CD4-positive, alpha-beta T cell treated with Interleukin-1 beta for 1 hour (primary cell): ENCODE measurements at places on chromosomes 3 and 15.

- DNase-seq, result no peak
Measured at GRCh38 chr15:59369597-59369996, 3.1 kb downstream of the MYO1E start.

DNA sequence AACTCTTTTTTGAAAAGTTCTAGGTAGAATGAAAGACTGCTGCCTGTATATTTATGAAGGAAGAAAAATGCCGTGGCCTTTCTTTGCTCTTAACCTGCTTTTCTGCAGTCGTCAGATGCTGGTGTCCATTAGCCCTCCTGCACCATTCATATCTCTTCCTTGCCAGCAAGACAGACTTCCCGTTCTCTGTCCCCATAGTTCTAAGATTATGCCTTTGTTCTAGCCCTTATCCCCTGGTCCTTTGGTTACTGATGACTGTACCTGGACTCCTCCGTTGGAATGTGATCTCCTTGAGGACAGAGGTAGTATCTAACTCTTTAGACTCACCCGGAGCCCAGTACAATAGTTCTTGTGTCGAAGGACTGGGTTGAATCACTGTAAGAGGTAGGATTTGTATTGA lies 16.8 kb downstream of the ABHD17C start:
- DNase-seq, result no peak

GRCh38 chr15:43128980-43129335 lies 4.4 kb upstream of the TMEM62 start:
- no peak for DNase-seq

GRCh38 chr3:27729325-27729724 lies 7.2 kb upstream of the EOMES start:
- DNase-seq, result no peak

GRCh38 chr3:14162178-14162577 lies 16.2 kb downstream of the XPC start:
- DNase-seq, result no peak

- DNase-seq, result no peak
Measured at GRCh38 chr15:53976844-53977392, 1.3 kb upstream of the UNC13C start.

DNA sequence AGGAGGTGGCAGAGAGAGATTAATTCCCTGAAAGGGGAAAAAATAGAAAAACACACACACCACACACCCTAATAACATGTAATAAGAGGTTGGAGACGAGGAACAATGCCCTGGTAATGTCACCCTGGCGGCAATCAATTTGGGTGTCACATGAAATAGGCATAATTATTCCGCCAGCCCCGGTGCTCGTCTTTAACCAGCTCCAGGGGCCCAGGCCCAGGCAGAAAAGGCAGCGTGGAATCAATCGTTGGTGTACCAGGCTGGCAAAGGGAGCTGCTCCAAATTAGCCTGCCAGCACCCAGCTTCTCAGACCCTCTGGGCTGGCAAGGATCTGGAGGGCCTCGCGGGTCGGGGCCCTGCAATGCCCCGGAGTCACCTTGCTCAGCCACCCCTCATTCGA lies 5.6 kb downstream of the LINGO1 start:
- no peak for DNase-seq

DNA sequence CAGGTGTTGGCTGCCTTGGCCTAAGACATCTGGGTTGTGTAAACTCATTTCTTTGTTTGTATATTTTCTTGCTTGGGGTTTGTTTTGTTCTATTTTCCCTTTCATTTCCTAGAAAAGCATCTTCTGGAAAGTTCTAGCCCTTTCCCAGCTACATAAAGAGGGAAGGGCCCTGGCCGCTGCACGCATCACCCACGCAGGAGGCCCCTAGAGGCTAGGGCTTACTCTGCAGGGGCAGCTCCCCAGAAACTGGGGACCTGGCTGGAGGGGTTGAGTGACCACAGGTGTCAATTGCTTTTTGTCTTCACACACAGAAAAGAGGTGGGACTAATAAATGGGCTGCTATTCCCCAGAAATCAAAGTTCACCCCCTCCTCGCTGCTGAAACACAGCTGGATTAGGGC lies 52.6 kb downstream of the PDIA5 start:
- DNase-seq, result no peak

- DNase-seq, result no peak
Measured at GRCh38 chr3:125128861-125129501, 73.2 kb upstream of the HEG1 start.

DNA sequence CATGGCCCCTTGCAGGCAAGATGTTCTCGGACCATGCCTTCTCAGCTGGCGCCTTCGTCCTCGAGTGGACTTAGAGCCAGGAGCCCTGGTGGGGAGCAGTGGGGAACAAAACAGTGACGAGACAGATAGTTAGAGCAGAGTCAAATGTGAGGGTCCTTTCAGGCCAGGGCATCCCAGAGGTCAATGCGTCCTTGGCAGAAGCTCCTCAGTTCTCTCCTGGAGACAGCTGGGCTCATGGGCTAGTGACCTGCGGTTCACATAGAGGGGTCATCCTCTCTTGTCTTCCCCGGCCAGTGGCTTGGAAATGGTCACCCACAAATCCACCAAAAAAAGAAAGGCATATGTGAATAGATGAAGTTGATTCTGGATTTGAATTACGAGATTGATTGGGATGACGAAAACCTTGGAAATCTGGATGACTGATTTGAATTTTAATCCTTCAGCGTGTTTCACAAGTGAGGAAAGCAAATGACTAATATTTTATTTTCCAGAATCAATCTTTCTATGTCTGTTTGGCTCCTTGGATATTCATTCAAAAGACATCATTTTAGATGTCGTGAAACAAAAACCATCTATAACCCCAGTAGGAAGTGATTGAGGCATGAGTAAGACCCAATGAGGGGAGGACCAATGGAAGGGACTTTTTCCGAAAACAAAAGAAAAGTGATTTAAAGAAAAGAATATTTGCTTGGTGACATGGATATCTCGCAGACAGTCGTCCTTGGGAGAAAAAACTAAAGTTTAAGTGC lies 84.5 kb downstream of the ASB7 start:
- no peak for DNase-seq

GRCh38 chr3:101762041-101762646 lies 16.9 kb upstream of the NXPE3 start:
- no peak for DNase-seq

DNA sequence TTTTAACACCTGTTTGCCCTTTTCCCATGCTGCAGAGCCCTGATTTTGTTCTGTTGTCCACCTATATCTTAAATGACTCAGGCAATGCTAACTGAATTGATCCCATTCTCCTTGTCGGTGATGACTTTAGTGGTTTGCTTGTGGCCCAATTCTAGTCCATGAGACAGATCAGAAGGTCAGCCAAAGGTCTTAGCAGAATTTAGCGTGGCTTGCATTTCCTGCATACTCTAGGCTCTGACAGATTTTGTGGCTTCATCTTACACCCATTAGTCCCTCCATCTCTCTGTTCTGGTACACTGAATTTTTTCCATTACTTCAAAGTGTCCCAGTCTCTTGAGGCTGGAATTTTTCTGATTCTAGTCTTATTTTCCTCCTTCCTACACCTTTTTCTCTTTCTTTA lies 161.9 kb downstream of the STAC start:
- no peak for DNase-seq

DNA sequence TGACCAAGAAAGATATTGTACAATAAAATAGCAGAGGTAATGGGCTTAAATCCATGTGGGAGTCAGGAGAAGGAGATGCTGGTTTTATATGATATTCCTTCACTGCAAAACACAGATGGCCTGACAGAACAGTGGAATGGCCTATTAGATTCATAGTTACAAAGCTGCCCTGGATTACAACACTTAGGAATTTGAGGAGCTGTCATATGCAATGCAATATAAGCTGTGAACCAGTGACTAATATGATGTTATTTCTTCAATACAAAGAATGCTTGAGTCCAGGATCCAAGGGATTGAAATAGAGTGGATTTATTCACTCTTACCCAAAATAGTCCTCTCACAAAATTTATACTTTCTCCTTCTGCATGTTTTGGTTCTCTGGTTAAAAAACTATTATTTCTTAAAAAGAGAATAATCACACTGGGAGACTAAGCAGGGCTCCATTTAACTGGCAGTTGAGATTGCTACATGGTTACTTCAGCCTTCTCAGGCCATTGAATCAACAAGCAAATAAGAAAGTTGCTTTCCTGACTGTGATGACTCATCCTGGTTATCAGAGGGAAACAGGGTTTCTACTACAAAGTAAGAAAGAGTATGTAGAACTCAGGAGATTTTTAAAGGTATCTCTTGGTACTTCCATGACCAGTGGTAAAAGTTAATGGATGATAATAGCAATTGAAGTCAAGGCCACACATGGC lies 79.8 kb upstream of the ZPLD1 start:
- no peak for DNase-seq

DNA sequence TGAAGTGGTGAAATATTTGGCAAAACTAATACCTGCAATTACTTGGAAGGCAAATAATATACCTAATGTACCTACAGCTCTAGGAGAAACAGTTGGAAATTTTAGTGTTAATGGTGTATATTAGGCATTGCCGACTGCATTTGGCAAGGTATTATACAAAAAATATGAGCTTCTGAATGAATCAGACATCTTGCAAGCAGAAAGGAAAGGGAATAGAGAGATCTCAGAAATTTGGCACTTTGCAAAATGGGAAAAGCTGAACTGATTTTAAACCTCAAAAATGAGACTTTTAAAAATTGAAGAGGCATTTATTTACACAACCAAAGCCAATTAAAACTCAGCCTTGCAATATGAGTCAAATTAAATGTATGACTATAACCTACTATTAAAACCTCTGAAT lies 40.2 kb upstream of the C15orf61 start:
- DNase-seq, result no peak
